ENCODE measurements at places on chromosomes 12 and 14.

- no peak for DNase-seq
These were observed 87.7 kb downstream of the GPR135 start for GRCh38 chr14:59377491-59377890.

DNA sequence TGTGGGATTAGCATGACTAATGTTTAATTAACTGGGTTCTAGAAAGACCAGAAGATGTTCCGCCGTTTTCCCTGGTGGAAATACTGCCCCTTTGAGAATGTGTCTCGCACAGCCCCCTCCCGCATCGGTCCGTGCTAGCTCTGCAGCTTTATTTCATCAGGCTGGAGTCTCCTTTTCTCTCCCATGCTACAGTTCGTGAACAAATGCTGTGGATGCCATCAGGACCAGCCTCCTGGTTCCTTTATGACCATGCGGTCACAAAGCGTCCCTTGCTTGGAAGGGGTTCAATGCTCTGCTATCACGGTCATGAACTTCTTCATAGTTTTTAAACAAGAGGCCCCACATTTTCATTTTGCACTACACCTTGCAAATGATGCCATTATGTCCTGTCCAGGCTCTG is 157.7 kb upstream of the TMEM132C start:
- DNase-seq = no peak

DNA sequence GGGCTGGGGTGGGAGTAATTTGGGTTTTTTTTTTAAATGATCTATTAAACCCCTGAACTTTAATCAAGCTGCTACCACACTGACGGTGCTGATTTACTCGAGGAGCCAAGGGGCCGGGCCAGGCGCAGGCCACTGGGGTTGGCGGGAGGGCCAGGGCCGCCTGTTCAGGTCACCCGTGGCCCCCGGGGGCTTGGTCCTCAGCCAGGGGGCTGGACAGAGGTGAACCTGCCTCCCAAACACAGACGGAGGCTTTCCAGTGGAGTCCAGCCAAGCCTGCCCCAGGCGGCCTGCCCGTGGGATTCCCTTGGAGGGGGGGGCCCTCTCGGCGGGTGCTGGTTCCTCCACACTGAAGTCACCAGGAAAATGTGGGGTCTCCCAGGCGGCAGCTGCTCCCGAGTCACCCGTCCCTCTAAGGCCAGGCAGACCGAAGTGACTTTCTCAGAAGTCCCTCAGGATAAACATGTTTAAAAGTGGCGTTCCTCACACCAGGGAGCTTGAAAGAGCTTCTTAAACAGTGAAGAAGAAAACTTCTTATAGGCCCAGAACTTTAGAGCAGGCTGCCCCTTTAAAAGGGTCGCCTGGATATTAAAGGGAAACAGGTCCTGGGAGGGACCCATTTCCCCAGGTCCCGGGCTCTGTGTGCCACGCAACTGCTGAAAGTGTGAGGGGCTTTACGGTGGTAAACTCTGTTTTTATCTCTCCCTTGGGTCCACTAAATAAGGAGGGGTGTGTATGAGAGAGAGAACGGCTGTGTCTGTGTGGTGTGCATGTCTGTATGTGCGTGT is 167.2 kb upstream of the GSC start:
- DNase-seq = no peak

- DNase-seq = no peak
These were observed 8.6 kb upstream of the KRT8 start for GRCh38 chr12:52913431-52913821.

- no peak for DNase-seq
These were observed 62.4 kb downstream of the TMX1 start for GRCh38 chr14:51302295-51303030.

DNA sequence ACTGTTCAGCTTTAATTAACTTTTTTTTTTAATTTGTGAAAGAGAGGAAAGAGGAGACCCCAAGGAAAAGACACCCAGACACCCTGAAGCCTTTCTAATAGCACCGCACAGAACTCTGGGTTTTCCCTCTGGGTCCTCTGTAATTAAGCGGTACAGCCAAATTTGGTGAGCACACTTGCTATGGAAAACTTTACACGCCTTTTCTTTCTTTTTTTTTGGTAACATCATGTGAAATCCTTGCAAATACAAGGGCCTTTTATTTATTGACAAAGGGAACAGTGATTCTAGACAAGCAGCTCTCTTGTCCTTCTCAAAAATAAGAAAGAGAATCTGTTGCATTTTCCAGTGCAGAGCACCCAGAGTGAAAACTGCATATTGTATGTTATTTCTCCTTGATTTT is 44.4 kb upstream of the CPM start:
- no peak for DNase-seq

- no peak for DNase-seq
These were observed 124.0 kb downstream of the BTG1 start for GRCh38 chr12:92021666-92022035.

- DNase-seq = no peak
These were observed 176.7 kb upstream of the ATF7IP start for GRCh38 chr12:14188744-14189143.

All from stimulated activated CD4-positive, alpha-beta T cell treated with anti-CD3 and anti-CD28 coated beads, Interleukin-4, amount 100 ng/mL, for 1 hour (primary cell).